ENCODE measurements at places on chromosomes 6 and 20.
A peak's percentile ranks its signal among the peaks of the same experiment; 100 is the strongest.

DNA sequence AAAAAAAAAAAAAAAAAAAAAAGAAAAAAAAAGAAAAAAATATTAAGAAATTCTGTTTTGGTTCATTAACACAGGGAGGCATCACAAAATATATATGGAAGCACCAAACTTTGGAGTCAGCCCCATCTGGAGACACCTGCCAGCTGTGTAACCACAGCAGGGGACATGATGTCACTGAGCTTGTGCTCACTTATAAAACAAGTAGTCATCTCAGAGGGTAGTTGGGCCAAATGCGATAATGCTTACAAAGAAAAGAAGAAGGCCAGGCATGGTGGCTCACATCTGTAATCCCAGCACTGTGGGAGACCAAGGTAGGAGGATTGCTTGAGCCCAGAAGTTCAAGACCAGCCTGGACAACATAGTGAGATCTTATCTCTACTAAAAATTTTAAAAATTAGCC, 1.1 kb upstream of the BNIP5 start:
- DNase-seq = no peak

DNA sequence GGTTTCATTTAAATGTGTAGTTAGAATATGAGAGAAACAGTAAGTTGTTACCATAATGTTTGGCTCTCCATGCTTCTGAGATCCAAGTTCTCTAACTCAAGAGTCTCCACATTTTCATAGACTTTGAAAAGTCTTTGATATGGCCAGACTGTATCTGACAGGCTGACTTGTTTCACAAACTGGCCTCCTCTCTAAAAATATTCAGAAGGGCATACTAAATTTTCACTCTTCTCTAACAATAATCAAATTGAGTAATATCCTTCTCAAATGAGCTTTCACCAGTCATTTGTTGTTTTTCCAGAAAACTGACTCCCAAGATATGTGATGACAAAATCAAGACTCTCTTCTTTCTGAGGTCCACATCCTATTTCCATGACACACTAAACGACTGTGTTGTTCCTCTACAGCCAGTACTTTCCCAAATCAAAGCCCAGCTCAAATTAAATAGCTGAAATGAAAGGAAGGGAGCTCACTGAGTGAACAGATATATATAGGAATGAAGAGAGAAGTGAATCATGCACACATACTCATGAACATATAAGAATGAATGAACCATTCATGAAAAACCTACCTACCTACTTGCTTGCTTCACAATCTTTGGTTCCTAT, 15.1 kb downstream of the HIVEP2 start:
- no peak for DNase-seq

DNA sequence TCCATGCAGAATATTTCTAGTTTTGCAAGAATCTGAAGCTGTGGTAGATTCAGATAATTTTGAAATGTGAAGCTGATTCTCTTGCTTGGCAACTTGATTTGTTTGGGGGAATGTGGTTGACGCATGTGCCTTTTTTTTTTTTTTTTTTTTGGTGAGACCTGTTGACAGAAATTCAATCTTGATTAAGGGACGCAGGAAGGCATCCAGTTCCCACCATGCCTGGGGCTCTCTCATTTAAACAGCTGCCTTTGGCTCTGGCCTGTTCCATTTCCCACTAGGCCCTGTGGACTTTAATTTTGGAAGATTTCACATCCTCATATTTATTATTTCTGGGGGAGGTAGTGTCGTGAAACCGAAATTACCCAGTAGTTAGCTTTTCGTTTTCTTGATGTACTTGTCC, 8.6 kb downstream of the TPX2 start:
- no peak for DNase-seq

- no peak for DNase-seq
These were observed 194.9 kb upstream of the ZNF184 start for GRCh38 chr6:27667657-27668441.

DNA sequence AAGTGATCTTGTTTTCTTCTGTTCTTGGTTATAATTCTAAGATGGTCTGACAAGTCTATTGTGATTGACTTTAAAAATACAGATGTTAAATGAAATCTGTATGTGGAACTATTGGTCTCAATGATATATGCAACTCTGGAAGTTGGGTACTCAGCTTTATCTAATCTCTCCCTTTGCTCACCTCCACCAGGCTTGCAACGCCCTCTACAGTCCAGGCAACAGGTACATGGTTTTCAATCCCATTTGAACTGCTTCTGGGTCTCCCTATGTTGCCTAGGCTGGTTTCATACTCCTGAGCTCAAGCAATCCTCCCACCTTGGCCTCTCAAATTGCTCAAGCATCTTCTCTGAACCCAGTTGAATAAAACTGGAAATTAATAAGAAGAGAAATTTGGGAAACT, 25.6 kb upstream of the HLA-DQB1 start:
- peak; percentile 73 for DNase-seq

DNA sequence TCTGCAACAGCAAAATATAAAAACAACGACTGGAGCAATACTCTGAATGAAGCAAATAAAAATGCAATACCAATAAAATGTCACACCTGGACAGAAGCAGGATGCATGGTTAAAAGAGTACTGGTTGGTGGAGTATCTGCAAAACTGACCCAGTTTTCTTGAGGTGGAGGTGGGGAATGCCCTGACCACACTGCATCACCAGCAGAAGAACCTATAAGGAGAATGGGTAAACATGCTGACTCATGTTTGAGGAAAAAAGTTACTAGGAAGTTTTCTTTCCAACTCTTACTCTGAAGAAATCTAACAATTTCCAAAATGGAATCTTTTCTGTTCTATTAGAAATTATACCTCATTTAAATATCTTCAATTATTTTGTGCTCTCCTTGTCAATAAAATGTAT, 43.6 kb downstream of the REPS1 start:
- DNase-seq = peak; percentile 11

DNA sequence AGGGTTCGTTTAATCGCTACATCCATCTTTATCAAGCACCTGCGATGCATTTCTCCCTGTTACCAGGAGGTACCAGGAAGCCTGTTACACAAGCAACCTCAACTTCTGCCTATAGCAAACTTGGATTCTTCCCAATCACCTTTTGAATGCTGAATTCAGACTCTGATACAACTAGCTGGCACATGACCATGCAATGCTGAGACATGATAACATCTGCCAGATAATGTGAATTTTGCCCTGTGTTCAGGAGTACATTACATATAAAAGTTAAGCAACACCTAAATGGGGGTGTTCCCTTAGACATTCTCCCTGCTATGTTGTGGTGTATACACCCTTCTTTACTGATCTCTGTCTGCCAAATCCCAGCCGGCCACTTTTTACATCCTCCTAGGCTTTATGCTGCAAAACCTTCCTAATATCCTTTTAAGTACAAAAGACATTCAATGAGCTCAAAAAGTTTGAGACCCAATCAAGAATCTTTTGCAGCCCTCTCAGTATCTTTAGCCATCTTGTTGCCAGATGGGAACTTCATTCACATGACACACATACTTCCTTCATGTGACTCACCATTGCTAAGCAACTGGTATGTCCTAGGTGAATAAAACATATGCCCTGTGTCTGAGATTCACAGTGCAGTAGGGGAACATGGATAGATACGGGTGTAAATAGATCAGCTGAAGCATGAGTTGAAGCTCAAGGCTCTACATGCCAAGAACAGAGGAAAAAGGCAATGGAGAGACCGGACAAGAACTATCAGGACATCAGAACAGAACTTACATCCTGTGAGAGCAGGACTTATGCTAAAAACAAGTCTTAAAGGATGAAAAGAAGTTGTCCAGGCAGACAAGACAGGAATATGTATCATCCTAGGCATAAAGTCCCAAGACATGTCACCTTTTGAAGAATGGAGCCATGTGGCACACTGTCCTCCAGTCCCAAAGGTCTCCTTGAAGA, 84.3 kb downstream of the ZHX3 start:
- no peak for DNase-seq

GRCh38 chr20:23508449-23509229, 17.7 kb downstream of the CST8 start:
- DNase-seq = no peak

DNA sequence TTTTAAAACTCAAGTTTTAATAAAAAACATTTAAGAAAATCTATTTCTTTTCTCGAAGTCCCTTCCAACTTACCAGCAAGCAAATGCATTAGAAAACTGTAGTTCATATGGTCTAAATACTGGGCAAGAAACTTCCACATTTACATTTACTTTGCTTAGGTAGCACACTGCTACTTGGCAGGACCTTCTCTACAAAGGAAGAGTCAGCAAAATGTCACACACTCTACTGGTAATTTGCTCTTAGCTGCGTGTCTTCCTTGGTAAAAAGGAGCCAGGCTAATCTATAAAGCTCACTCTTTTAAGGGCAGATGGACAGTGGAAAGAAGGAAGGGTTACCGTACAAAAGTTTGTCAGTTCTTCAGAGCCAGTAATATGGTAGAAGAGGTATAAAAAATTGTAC, 45.7 kb downstream of the MAP3K7 start:
- no peak for DNase-seq

DNA sequence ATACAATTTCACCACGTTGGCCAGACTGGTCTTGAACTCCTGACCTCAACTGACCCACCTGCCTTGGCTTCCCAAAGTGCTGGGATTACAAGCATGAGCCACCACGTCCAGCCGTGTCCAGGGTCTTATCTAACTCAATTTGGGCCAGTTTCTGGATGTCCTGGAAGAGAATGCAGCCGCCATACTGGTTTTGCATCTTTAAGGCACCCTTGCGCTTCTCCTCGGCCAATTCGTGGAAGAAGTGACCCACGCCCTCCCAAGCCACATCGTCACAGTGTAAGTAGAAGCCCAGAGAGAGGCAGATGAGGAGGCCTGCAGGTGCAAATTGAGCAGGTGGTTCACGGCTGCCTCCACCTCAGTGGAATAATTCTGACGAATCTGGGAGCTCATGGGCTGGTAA, 3.7 kb upstream of the ZNF335 start:
- DNase-seq = no peak

- no peak for DNase-seq
These were observed 2.1 kb upstream of the LAMA5 start for GRCh38 chr20:62368976-62369814.

GRCh38 chr6:7180751-7181150, 73.0 kb downstream of the RREB1 start:
- DNase-seq = no peak

DNA sequence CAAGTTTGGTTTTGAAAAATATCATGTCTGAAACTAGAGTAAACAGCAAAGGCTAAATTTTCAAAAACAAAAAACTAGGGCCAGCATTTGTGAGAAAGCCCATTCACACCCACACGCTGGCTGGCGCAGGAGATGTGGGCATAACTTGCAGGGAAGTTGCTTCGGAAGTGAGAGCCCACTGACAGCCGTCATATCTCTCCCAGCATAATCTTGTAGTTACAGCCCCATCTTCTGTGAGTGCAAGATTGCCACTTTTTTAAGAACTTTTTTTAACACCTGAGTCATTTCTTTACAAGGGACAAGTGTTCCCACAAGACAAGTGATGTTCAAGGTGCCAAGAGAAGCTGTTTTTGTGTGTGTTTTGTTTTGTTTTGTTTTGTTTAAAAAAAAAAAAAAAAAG, 212.5 kb upstream of the CNR1 start:
- no peak for DNase-seq

GRCh38 chr6:158853072-158853879, 34.1 kb upstream of the EZR start:
- peak; percentile 89 for DNase-seq

DNA sequence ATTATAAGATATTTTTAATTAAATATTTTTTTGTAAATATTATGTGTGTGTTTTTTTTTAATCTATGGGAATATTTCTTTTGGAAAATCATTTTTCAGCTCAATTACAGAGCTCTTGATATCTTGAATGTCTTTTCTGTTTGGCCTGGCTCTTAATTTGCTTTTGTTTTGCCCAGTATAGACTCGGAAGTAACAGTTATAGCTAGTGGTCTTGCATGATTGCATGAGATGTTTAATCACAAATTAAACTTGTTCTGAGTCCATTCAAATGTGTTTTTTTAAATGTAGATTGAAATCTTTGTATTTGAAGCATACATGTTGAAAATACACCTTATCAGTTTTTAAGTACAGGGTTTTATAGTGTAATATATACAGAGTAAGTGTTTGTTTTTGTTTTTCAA, 2.6 kb downstream of the ID4 start:
- no peak for DNase-seq

- DNase-seq = no peak
These were observed 103.0 kb downstream of the ZNF217 start for GRCh38 chr20:53490620-53491019.

GRCh38 chr6:18920701-18921100, 533.6 kb downstream of the RNF144B start:
- no peak for DNase-seq

GRCh38 chr6:82277686-82278085, 30.1 kb upstream of the IBTK start:
- no peak for DNase-seq

DNA sequence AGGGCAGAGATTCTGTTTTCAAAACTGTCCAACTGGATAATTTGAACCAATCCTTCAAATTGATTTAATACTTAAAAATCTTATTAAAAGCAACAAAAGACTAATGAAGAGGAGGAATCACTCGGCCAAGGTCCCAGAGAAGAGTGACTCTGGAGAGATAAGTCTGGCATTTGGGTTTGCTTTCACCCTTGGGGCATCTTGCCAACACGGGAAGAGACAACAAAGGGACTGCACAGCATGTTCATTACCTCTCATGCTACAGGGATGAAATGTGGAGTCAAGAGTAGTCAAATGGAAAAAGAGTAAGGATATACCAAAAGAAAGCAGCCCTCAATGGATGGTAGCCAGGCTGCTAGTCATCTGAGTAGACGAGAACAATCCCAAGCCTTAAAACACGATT, 68.2 kb downstream of the KHDRBS2 start:
- no peak for DNase-seq

- no peak for DNase-seq
These were observed 889 bp upstream of the CHMP4B start for GRCh38 chr20:33810259-33810658.

GRCh38 chr20:11852811-11853210, 64.9 kb upstream of the BTBD3 start:
- DNase-seq = no peak

DNA sequence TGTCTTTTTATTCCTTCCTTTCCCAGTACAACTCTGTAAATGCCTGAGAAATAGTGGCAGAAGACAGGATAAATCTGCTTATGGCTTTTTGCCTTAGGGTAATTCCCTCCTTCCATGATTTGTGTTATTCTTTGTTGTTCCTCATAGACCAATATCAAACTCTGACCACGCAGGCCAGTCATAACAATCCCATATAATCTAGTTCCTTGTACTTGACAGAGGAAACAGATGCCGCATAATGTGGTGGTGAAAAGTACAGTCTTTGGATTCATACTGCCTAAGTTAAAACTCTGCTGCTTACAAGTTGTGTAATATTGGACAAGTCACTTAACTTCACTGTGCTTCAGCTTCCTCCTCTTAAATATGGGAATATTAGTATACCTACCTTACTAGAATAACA, 8.2 kb upstream of the BAG2 start:
- no peak for DNase-seq

DNA sequence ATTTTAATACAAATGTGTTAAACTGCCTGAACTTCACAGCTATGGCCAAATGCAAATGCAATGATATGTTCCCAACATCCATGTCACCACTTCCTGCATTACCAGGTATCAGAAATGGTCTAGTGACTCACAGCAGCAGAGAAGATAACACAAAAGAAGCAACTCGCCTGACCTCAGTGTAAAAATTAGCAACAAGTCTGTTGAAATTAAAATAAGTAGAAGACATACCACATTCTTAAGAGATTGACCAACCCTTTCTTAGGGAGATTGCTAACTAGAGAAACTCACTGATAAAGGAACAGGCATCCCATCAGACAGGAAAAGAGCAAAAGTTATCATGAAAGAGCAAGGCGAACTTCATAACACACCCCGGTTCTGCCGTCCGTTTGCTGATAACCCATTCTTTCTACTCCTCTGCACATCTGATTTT, 45.1 kb downstream of the RNASET2 start:
- no peak for DNase-seq
